Hypothalamus (tissue), 51 donors: ENCODE measurements at places on chromosomes 5 and 9.

DNA sequence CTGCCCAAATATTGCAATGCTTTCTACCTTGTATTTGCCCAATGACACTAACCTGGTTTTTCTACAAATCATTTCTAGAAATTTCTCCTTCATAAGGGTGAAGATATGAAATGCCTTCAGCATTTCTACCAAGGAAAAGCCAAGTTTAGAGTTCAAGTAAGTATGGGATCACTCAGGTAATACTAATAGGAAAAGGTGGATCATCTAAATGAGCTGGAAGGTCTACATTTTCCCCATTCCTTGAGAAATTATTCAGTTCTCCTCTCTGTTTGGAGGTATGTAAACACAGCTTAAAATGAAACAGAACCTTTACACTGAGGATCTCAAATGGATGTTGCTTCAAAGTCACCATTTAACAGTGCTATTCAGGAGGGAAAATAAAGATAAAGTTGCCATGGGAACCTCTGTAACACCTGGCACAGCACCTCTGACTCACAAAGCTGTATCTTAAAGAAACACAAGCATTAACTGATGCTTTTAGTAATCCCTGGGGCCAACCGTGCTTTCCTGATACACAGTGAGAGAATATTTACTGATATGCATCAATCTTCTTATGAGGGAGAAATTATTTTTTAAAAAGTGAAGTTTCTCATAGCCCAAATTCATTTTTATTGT lies 161.3 kb downstream of the DRD1 start:
- DNase-seq = no peak

DNA sequence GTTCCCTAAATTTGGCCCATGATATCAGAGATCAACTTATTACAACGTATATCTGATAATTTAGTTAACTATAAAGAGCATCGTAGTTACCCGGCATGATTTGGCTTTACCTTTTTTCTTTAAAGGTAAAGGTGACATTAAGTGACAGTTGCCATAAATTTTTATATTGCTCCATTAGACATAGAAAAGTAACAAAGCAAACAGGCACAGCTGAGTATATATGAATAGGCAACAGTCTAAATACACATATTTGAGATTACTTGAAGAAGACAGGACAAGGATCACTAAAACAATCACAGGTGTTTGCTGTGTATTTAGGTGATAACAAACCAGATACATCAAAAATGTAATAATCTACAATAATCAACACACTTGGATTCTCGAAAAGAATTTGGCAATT lies 34.8 kb downstream of the RFX3 start:
- DNase-seq = no peak

DNA sequence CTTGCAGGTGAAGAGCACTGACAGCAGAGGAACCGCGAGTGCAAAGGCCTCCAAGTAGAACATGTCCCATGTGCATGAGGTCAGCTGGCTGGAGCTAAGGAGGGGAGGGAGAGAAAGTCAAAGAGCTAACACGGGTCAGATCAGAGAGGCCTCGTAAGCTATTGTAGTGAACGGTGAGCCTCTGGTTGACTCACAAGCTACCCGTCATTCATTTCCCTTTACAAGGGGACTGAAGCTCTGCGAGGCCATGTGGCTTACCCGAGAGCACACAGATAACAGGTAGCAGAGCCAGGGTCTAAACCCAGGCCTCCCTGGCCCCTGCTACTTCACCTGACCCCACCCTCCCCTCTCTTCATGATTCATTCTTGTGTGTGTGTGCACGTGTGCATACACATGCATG lies 152.7 kb upstream of the ADRA1B start:
- DNase-seq = no peak

- no peak for DNase-seq
Measured at GRCh38 chr9:68482548-68482947, 58.1 kb downstream of the TMEM252 start.

DNA sequence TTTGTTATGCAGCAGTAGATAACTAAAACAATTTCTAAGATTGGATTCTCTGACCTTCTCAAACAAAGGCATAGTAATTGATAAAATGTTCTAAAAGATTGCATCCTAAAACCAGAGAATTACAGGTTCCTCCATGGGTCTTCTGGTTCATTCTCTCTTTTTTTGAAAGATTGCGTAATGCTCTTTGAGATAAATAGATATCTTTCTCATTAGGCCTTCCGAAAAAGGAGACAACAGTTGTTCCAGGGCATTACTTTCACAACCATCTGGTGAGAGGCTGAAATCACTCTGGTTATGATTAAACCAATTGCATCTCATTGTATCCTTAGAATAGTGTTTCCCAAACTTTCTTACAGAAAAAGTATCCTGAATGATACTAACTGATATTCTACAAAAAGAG lies 174.7 kb upstream of the NREP start:
- DNase-seq = no peak

GRCh38 chr9:16446636-16447035 lies 423.8 kb downstream of the BNC2 start:
- DNase-seq = no peak

DNA sequence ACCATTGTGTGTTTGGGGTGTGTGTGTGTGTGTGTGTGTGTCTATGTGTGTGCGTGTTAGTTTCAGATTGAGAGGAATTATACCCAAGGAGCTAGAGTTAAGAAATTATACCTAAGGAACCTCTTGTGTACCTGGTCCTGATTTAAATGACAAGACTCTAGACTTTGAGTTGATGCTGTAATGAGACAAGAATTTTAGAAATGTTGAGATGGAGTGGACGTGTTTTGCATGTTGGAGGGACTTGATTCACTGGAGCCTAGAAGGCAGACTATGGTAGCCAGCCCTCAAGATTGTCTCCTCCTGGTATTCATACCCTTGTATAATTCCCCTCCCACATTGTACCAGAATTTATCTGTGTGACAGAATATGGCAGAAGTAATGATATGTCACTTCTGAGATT lies 52.4 kb upstream of the HSPB3 start:
- DNase-seq = no peak

- DNase-seq = no peak
Measured at GRCh38 chr5:107519900-107520354, 150.8 kb downstream of the EFNA5 start.

- no peak for DNase-seq
Measured at GRCh38 chr5:122101636-122102285, 23.7 kb upstream of the LOX start.

- no peak for DNase-seq
Measured at GRCh38 chr9:135608294-135608998, 30.9 kb downstream of the GLT6D1 start.

DNA sequence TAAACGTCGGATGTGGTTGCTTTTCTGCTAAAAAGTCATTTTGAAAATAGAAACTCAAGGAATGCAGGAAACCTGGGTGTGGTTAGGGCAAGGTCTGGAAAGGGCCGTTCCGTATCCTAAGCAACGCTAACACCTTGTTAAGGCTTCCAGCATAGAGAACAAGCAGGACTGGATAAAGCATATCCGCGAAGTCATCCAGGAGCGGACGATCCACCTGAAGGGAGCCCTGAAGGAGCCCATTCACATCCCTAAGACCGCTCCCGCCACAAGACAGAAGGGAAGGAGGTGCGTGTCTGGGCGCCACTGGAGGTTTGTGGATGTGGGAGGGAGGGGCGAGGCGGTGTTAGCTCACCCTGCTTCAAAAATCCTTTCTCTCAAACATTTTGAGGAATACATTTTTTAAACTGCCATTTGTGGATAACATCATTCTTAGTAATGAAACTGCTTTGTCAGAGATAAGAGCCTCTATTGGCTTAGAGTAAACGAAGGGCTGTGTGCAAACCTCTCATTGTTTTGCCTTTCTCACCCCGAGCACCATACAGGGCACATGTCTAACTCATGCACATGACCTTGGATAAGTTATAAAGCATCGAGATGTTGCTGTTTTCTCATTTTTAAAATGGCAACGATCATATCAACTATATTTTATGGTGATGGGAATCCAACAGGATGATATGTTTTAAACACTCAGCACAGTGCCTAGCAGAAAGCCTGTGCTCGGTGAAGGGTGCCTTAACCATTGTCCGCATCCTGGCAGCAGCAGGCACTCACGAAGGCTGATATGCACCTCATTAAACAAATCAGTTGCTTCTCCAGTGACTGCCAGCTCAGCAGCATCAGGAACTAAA lies 175.7 kb upstream of the OTULINL start:
- DNase-seq = no peak

GRCh38 chr5:172153695-172154094 lies 34.3 kb downstream of the STK10 start:
- DNase-seq = no peak

GRCh38 chr9:19229595-19230354 lies 718 bp upstream of the DENND4C start:
- peak; percentile 73 for DNase-seq

DNA sequence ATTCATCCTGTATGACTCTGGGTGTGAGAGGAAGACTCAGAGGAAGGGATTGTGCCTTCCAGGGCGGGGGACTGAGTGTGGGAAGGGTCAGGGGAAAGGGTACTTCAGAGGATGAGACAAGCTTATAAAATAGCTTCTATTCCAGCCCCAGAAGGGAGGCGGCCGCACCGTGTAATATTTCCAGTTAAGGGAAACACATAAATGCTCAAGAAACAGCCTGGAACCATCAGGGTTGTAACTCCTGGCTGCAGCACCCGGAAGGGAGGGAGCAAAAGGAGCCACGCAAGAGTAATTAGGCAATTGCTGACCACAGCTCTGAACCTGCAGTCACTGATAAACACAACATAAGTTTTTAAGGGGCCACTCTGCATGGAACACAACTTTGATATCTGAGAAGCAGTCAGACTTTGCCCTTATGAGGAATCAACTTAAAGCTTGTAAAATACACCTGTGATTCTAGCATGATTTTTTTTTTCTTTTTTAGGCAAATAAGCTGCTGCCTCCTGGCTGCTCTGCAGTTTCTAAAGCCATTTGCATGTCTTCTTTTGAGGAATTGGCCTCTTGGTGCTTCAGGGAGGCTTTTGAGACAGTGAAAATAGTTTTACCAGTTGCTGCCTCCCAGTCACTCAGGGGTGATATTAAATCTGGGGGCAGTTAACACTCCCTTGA lies 382.7 kb downstream of the ENC1 start:
- DNase-seq = no peak

DNA sequence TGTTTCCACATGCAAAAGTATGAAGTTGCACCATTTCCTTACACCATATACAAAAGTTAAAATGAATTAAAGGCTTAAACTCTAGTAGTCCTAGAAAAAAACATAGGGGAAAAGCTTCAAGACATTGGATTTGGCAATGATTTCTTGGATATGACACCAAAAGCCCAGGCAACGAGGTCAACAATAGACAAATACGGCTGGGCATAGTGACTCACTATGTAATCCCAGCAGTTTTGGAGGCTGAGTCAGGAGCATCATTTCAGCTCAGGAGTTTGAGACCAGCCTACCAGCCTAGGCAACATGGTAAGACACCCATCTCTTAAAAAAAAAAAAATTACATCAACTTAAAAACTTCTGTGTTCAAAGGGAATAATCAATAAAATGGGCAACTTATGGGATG lies 30.9 kb upstream of the SREK1 start:
- no peak for DNase-seq

DNA sequence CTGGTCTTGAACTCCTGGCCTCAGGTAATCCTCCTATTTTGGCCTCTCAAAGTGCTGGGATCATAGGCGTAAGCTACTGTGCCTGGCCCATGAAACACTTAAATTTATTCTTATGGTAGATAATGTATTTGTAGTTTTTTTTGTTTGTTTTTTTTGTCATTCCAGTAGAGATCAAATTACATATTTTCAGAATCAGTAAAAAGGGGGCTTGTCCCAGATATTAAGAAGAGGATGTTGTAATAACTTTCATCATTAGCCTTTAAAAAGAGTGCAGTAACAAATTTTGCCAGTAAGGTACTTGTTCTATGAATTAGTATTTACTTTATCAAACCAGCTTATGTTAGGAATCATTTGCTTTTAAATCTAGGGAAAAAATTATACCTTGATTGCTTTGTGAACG lies 42.6 kb downstream of the GAPVD1 start:
- no peak for DNase-seq

GRCh38 chr9:125889112-125889475 lies 141.9 kb downstream of the PBX3 start:
- peak; percentile 42 for DNase-seq

DNA sequence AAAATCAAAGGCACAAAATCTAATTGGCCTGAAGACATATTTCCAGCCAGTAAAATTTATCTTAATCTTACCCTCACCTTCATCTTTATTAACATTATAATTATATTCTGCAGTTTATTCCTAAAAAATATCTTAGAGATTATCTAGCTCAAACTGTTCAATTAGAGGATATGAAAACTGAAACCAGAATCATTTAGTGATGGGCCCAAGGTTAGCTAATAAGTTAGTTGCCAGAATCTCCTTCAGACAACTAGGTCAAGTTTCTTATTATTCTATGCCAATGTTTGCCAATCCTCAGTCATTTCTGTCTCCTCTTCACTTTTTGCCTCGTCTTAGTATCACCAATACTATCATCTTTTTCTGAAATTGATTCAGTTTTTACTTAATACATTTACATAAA lies 56.0 kb upstream of the RASA1 start:
- no peak for DNase-seq

DNA sequence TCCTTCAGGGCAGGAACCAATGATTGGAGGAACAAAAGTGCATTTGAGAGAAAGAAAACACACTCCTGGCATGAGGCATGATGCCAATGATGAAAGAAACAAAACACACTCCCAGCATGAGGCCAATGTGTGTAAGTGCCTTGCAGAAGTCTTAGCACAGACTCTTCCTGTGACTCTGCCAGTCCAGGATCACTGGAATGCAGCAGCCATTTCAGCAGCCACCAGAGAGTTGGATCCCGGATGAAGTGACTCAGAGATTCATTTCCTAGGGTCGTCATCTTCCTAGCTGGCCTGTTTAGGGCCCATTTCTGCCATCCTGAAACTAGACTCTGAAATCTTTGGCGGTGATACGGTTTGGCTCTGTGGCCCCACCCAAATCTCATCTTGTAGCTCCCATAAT lies 212.5 kb downstream of the CFAP90 start:
- DNase-seq = no peak

DNA sequence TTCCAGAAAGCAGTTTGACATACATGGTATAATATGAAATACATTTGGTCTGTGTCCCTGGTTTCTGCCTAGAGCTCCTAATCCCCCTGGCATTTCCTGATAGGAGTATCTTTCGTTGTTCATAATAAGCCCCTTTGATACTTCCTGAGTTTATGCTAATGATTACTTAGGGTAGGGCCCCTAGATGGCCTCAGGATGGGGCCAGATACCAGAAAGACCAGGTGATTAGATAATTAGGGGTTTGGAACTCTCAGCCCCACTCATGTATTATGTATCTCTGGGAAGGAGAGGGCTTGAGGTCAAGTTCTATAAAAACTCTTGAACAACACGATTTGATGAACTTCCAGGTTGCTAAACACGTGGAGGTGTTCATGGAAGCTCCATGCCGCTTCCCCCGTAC lies 163.3 kb upstream of the ZNF608 start:
- DNase-seq = no peak
